ENCODE measurements at places on chromosomes 4 and X.

GRCh38 chr4:86595426-86595805 lies 1.3 kb downstream of the PTPN13 start:
- DNase-seq, result no peak

- DNase-seq, result no peak
These were observed 19.6 kb downstream of the ATP2B3 start for GRCh38 chrX:153537080-153537479.

DNA sequence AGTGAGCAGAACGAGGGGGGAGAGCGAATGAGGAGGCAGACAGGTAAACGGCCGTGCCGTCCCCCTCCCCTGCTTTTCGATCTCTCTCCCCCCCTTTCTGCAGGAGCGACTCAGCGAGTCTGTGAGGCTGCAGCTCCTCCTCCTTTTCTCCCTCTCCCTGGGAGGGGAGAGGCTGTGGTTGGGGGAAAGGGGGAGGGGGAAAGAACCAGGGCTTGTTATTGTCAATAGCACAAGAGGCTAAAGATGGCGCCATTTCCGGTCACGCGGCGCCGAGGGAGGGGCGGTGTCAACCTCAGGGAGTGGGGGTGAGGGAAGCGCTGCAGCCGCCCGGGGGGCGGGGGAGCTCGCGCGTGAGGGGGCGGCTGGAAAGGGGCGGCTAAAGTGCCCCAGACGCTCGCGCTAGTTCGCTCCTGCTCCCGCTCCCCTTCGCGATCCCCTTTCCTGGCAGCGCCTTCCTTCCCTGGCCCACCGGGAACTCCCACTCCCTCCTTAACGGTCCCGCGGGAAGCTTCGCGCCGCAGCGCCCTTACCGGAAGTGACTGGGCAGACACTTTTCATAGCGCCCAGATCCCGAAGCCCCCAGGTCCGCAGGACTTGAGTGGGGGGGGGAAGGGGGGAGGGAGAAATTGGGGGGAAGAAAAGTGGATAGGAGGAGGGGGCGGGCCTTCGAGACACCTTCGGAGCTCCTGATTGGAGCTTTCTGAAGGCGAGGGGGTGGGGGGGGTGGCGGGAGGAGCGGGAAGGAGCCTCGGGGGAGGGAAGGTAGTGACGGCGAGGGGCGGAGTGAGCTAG lies at the start of gene CUL4B:
Gene CUL4B (minus strand): TSS at position 121 of the 792 bp plus-strand sequence. CDS start 324 bp downstream, outside the sequence.
- DNase-seq, result peak; percentile 86

GRCh38 chr4:8126523-8126922 lies 32.1 kb downstream of the ABLIM2 start:
- no peak for DNase-seq

GRCh38 chr4:84718699-84719098 lies 135.8 kb downstream of the CDS1 start:
- DNase-seq, result no peak

- DNase-seq, result no peak
These were observed 133.8 kb downstream of the CPZ start for GRCh38 chr4:8726344-8726851.

DNA sequence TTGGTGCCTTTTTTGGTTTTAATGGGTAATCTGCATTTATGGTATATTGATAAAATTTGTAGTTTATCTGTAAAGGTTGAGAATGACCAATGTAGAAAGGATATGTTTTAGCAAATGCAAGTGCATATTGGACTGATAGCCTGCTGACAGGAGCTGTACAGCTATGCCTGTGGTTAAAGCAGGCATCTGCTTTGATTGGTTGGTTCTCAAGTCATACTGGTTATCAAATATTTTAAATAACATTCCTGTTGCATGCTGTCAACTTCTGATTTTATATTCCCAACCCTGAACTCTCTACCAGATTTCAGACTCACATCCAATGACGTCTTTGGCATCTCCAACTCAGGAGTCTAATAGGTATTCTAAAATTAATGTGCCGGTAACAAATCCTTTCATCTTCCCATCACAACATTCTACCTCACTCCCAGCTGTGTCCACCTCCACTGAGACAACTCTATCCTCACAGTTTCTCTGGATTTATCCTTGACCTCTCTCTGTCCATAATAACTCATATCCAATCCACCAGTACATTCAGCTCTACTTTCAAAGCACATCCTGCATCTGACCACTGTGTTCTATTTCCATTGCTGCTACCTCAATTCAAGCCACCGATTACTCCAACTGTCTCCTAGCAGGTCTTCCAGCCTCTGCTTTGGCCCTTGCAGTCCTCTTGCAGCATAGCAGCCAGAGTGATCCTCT lies 125.7 kb downstream of the CAMK2D start:
- no peak for DNase-seq

GRCh38 chr4:77155631-77156452 lies 1.2 kb upstream of the CCNG2 start:
- no peak for DNase-seq

DNA sequence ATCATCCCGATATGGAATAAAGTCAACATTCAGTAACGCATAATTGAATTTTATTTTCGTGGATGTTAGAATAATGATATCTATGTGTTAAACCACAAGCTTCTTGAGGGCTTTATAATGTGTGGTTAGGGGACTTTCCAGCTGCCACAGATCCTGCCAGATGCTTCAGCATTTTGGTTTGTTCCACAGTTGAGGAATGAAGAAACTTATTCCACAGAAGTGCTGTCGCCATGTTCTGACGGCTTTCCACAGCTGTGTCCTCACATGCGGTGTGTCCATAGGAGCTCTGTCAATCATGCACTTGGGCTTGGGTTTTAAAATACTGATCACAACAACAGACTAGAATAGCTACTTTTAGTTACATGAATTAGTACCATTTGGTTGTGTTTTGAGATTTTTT lies 411.9 kb downstream of the TRIML1 start:
- no peak for DNase-seq

DNA sequence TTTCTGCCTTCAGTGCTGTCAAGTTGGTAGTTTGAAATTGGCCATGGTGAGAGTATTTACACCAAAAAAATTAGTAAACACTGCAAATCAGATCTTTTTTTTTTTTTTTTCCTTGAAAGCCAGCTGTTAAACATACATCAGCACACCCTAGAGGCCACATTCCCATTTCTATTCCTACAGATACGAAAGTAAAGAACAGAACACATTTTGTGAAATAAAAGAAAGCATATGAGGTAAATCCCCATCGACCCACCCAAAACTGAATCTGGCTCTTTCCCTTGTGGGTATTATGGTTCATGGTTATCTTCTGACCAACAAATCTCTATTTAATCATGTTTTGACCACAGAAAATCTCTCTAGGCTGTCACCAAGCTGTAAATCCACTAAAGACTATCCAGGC lies 41.8 kb upstream of the AP1AR start:
- DNase-seq, result no peak

GRCh38 chrX:101411984-101412383 lies 4.0 kb downstream of the HNRNPH2 start:
- DNase-seq, result no peak

DNA sequence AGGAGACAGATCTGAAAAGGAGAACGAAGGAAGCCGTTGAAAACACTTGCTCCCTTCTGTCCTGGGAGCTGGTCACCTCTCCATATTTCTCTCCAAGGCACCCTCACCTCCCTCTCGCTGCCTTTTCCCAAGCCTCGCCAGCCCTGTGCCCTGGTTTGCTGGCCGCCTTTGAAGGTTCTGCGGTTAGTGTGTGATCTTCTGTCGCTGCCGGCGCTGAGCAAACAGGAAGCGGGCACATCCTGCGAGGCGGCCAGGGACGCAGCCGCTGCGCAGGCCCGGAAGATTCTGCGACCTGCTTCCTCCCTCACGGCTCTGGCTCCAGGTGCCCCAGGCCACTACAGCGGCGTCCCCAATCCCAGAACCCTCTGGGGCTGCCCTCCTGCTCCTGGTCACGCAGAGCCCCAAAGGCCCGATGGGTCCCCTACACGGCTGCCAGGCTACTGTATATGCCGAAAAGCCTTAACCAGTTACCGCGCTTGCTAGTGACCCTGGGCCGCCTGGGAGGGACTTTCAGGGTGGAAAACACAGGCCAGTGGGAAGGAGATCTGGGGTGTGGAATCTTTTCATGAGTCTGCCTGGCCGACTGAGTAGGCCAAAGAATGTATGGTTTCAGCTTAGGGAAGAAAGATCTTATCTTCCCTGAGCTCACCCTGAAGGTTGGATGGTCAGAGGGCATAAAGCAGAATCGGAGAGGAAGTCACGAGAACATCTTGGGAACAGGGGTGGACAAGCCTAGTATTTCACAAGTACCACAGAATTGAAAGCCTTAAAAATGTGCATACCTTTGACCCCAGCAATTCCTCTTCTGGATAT lies 2.3 kb upstream of the SASH3 start:
- peak; percentile 69 for DNase-seq

GRCh38 chr4:3687538-3687937 lies 78.6 kb upstream of the ADRA2C start:
- no peak for DNase-seq

DNA sequence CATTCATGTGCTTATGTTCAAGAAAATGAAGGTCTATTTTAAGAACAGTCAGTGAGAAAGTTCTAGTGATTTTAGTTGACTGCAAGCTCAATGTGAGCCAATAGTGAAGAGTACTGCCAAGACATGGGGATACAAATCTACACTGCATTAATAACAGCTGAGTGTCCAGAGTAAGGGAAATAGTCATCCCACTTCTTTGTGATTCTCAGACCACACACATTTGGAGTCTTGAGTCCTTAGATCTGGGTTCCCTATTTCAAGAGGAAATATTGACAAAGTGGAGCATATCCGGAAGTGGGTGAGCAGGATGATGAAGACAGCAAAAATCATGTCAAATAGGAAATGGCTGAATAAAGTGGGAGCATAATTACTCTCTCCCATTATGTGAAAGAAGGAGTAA lies 171.1 kb downstream of the LARP7 start:
- DNase-seq, result no peak

DNA sequence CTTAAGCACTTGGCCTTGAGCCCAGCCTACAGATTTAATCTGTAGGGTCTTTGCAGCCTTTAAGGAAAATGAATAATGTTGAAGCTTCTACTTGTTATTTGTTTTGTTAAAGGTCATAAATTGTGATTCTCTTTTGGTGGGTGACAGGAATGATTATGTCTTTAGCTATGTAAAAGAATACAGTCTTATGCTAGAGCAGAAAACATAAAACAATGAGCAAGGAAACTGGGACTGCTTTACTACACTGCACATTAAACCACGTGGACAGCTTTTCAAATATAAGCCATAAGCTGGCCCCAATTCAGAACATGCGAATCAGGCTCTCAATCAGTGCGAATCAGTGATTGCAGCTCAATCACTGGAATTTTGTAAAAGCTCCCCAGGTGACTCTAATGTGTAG lies 40.9 kb upstream of the TBC1D19 start:
- no peak for DNase-seq

- DNase-seq, result no peak
These were observed 177.3 kb downstream of the NSUN7 start for GRCh38 chr4:40927074-40927473.

DNA sequence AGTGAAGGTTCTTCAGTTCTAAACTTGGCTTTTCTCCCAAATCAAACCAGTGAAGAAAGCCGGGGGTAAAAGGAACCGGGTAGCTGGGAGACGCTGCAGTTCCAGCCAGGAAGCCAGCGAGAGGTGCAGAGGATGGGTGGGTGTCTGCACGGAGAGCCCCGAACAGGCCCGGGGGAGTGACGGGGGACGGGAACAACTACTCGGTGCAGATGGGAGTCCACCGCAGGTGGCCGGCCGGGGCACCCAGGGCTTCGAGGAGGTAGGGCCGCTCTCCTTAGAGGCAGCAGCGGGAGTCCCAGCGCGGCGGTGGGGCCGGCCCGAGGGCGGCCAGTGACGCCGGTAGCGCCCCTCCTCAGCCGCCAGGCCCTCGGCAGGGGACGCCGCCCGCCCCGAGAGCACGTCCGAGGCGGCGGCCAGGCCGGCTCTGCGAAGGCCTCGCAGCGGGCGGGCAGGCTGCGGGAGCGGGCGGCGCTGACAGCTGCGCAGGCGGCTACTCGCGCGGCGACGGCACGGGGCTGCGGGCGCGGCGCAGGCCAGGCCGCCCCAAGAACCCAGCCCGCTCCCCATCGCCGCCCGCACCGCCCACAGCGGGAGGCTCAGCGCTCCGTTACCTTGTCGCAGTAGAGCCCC lies 449 bp downstream of the FBXL5 start:
- peak; percentile 15 for DNase-seq

DNA sequence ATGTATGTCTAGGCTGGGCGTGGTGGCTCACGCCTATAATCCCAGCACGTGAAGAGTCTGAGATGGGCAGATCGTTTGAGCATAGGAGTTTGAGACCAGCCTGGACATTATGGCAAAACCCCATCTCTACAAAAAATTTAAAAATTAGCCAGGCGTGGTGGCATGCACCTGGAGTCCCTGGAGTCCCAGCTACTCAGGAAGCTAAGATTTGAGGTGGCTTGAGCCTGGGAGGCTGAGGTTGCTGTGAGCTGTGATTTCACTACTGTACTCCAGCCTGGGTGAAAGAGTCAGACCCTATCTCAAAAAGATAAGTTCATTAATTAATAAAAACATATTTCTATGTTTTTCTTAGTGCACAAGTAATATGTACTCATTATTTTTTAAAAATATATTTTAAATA lies 238.1 kb downstream of the ARHGAP24 start:
- no peak for DNase-seq

DNA sequence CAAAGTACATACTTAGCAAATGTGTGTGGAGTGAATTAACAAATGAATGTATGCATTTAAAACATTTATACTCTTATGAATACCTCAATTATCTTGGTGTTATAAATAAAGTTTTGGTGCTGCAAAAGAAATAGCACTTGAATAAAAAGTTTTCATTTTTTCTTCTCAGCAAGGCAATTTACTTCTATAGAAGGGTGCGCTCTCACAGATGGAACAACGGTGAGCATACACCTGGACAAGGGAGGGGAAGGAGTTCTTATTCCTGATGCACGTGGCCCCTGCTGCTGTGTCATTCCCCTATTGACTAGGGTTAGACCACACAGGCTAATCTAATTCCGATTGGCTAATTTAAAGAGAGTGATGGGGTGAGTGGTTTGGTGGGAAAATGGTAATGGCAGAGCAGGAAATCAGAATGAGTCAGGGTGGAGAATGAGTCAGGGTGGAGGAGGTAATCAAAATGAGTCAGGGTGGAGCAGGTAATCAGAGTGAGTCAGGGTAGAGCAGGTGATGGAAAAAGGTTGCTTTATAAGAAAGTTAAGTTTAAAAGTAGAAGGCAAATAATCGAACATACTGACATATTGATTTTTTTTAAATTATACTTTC lies 28.2 kb upstream of the PGK1 start:
- no peak for DNase-seq

GRCh38 chr4:84276752-84277151 lies 222.3 kb downstream of the NKX6-1 start:
- DNase-seq, result no peak

- DNase-seq, result no peak
These were observed 5.7 kb downstream of the CSN1S1 start for GRCh38 chr4:69936566-69936965.

DNA sequence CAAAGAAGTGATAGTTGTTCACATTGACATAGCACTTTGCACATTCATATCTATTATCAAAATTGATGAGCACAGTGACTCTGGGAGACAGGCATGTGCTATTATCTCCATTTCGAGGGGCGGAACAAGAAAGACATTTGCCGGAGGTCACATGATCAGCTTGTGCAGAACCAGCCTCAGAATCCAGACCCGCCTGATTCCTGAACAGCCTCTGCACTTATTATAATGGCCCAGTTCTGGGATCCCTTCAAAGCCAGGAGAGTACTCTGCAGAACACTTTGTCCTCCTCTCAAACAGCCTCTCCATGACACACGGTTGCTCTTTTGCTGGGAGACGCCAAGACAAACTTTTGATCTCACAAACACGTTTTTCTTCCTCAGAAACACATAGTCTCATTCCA lies 48.4 kb downstream of the RWDD4 start:
- no peak for DNase-seq
